Natural killer cell (primary cell): ENCODE measurements at places on chromosomes 4 and X. TPM values are rescaled to one million over a fixed set of nuclear protein-coding genes. Genes with fewer than 3 reads are reported as not detected.

- H3K27me3 ChIP-seq, result no peaks in the 10 kb centered on the region
- no peaks in the 10 kb centered on the region for H3K36me3 ChIP-seq
- no peak for DNase-seq
- no peaks in the 10 kb centered on the region for H3K4me1 ChIP-seq
Observed at GRCh38 chrX:10847333-10847732, 226.9 kb upstream of the MID1 start.

GRCh38 chr4:155367608-155368007, 9.2 kb downstream of the MAP9 start:
- peaks cover 7% of the 10 kb centered on the region for H3K36me3 ChIP-seq
- no peak for DNase-seq
- H3K4me3 ChIP-seq, result no peak overlapping the region
- H3K27me3 ChIP-seq, result no peaks in the 10 kb centered on the region
- no peak overlapping the region for H3K27ac ChIP-seq

GRCh38 chr4:156583265-156583664, 388.3 kb downstream of the PDGFC start:
- H3K27ac ChIP-seq, result no peak overlapping the region
- H3K4me1 ChIP-seq, result no peaks in the 10 kb centered on the region
- no peaks in the 10 kb centered on the region for H3K36me3 ChIP-seq

GRCh38 chr4:29900336-29900735, 819.8 kb upstream of the PCDH7 start:
- no peak overlapping the region for H3K4me3 ChIP-seq
- H3K27me3 ChIP-seq, result no peaks in the 10 kb centered on the region
- H3K4me1 ChIP-seq, result no peaks in the 10 kb centered on the region
- no peak for DNase-seq
- H3K36me3 ChIP-seq, result no peaks in the 10 kb centered on the region

- H3K4me3 ChIP-seq, result no peak overlapping the region
- no peak for DNase-seq
- no peak overlapping the region for H3K27ac ChIP-seq
- H3K27me3 ChIP-seq, result no peaks in the 10 kb centered on the region
- no peaks in the 10 kb centered on the region for H3K36me3 ChIP-seq
Observed at GRCh38 chr4:161160718-161161117, 1003.1 kb downstream of the FSTL5 start.

DNA sequence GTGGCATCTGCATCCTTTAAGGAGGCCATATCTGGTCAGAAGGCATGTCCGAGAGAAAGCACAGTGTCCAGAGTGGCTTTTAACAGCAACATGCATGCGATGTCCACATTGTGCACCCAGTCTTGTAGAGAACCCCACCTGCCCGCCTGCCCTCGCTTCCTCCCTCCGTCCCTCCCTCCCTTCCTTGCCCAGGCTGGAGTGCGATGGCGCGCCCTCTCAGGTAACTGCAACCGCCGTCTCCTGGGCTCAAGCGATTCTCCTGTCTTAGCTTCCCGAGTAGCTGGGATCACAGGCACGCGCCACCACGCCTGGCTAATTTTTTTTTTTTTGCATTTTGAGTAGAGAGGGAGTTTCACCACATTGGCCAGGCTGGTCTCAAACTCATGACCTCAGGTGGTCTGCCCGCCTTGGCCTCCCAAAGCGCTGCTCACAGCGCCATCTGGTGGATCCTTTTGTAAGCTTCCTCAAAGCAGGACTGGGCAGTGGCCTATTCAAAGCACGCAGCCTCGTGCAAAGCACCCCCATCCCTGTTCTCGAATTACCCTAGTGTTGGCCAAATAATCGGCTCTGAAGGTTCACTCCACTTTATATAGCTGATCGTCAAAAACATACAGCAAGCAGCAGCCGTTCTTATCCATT, 15.0 kb downstream of the BRCC3 start:
- DNase-seq, result peak; percentile 70
- H3K27ac ChIP-seq, result no peak overlapping the region
- peaks cover 12% of the 10 kb centered on the region for H3K36me3 ChIP-seq
- H3K4me3 ChIP-seq, result no peak overlapping the region
- H3K27me3 ChIP-seq, result no peaks in the 10 kb centered on the region

- H3K27ac ChIP-seq, result no peak overlapping the region
- H3K36me3 ChIP-seq, result no peaks in the 10 kb centered on the region
- no peak for DNase-seq
Observed at GRCh38 chrX:43064096-43064495, 286.1 kb upstream of the PPP1R2C start.

DNA sequence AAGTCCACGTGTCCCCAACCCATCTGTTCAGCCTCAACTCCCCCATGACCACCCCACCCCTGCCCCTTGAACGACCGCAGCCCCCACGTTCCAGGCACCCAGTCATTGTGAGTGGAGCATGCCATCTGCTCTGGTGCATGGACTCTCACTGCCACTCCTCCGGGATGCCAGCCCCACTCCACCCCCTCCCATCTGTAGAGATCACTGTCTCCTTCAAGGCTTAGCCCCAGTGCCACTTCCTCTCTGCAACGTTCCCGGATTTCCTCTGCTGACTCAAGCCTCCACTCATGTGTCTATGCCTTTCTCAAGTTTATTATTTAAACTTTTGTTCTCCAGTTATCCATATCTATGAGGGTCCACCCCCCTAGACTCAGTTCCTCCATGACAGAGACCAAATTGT, 54.0 kb downstream of the MAML3 start:
- peaks cover 27% of the 10 kb centered on the region for H3K4me1 ChIP-seq
- H3K27ac ChIP-seq, result no peak overlapping the region
- H3K27me3 ChIP-seq, result no peaks in the 10 kb centered on the region
- no peaks in the 10 kb centered on the region for H3K36me3 ChIP-seq
- no peak overlapping the region for H3K4me3 ChIP-seq

DNA sequence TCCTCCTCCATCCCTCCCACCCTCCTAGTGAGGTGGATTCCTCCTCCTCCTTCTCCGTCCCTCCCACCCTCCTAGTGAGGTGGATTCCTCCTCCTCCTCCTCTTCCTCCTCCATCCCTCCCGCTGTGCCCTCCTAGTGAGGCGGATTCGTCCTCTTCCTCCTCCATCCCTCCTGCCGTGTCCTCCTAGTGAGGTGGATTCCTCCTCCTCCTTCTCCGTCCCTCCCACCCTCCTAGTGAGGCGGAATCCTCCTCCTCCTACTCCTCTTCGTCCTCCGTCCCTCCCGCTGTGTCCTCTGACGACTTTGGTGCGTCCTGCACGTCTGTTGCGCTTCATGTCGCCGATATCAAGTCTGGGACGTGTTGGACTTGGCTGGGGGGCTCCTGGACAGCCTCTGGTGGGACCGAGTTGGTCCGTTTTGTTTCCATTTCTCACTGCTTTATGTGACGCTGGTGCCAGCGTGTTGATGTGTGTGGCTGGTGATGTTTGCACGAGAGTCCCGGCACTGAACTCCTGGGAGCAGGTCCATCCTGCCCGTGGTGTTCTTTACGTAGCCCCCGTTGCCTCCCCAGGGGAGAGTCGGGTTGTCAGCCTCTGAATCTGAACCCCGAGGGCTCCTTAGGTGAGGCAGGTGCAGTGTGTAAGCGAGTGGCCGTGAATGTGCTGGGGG, 5.4 kb downstream of the AKAP17A start:
- peaks cover 33% of the 10 kb centered on the region for H3K4me1 ChIP-seq
- H3K4me3 ChIP-seq, result no peak overlapping the region
- no peak for DNase-seq
- peaks cover 73% of the 10 kb centered on the region for H3K36me3 ChIP-seq
- H3K27ac ChIP-seq, result no peak overlapping the region

DNA sequence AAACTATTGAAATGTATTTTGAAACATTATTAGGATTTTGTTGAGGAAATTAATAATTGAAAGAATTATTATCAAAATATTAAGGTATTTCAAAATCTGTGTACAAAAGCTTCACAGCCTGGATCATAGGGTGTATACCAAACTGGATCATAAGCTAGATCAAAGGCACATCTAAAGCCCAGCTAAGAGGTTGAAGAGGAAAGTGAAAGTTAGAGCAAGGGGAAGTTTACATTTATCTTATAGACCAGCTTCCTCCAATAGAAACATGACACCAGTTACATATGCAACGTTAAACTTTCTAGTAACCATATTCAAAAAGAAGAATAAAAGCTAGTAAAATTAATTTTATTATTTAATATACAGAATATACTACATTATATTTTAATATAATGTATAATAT, 227.2 kb upstream of the BMP3 start:
- DNase-seq, result no peak
- no peaks in the 10 kb centered on the region for H3K36me3 ChIP-seq
- no peaks in the 10 kb centered on the region for H3K4me1 ChIP-seq
- no peak overlapping the region for H3K4me3 ChIP-seq

GRCh38 chrX:132533409-132533808, 44.6 kb upstream of the MBNL3 start:
- no peaks in the 10 kb centered on the region for H3K27me3 ChIP-seq
- no peaks in the 10 kb centered on the region for H3K4me1 ChIP-seq
- no peak overlapping the region for H3K27ac ChIP-seq
- no peaks in the 10 kb centered on the region for H3K36me3 ChIP-seq
- no peak overlapping the region for H3K4me3 ChIP-seq
- no peak for DNase-seq

- H3K4me3 ChIP-seq, result no peak within 1 kb of the TSS
- no peak within 1 kb of the TSS for H3K27ac ChIP-seq
- no peaks in the 10 kb centered on the region for H3K36me3 ChIP-seq
- H3K4me1 ChIP-seq, result no peaks in the 10 kb centered on the region
- DNase-seq, result no peak
Observed at GRCh38 chrX:135170877-135171519, at the start of gene CT55. TSS of gene CT55 (minus strand) at chrX:135171398. CDS start at chrX:135171171, 227 bp downstream.

- H3K4me3 ChIP-seq, result no peak overlapping the region
- DNase-seq, result no peak
- H3K36me3 ChIP-seq, result no peaks in the 10 kb centered on the region
- no peaks in the 10 kb centered on the region for H3K27me3 ChIP-seq
Observed at GRCh38 chr4:87326460-87326859, 3.8 kb upstream of the HSD17B13 start.

GRCh38 chr4:80279751-80280150, 13.3 kb downstream of the FGF5 start:
- no peak overlapping the region for H3K4me3 ChIP-seq
- H3K36me3 ChIP-seq, result no peaks in the 10 kb centered on the region
- DNase-seq, result no peak

- DNase-seq, result no peak
- no peak overlapping the region for H3K4me3 ChIP-seq
- no peak overlapping the region for H3K27ac ChIP-seq
- H3K4me1 ChIP-seq, result no peaks in the 10 kb centered on the region
- no peaks in the 10 kb centered on the region for H3K36me3 ChIP-seq
Observed at GRCh38 chr4:20422398-20422797, 170.7 kb downstream of the SLIT2 start.

GRCh38 chr4:176189891-176190795, 5.2 kb downstream of the SPATA4 start:
- peaks cover 4% of the 10 kb centered on the region for H3K27me3 ChIP-seq
- H3K27ac ChIP-seq, result no peak overlapping the region
- peaks cover 4% of the 10 kb centered on the region for H3K4me1 ChIP-seq
- no peaks in the 10 kb centered on the region for H3K36me3 ChIP-seq

- H3K36me3 ChIP-seq, result no peaks in the 10 kb centered on the region
- no peaks in the 10 kb centered on the region for H3K4me1 ChIP-seq
- no peak overlapping the region for H3K4me3 ChIP-seq
Observed at GRCh38 chr4:92305148-92305877, 1.5 kb downstream of the GRID2 start.

GRCh38 chr4:142549726-142550463, 296.2 kb downstream of the INPP4B start:
- no peaks in the 10 kb centered on the region for H3K27me3 ChIP-seq
- no peak for DNase-seq
- no peak overlapping the region for H3K4me3 ChIP-seq
- H3K36me3 ChIP-seq, result no peaks in the 10 kb centered on the region

DNA sequence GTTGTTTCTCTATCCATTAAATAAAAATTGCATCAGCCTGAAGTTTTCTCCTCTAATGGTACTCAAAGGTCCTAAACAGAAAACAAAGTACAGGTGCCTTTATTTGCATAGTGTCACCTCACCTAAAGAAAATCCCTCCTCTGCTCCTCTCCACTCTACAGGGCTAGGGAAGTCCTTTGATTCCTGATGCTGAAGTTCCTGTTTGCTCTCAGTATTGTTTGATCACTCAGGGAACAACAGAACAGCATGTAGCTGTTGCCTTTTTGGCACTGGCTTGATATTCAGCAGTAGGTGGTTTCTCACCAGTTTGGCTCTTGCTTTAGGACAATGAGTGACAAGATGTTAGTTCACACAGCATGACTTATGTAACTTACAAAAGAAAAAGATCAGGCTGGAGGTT, 156.2 kb upstream of the SLC7A11 start:
- DNase-seq, result no peak
- no peak overlapping the region for H3K4me3 ChIP-seq
- H3K36me3 ChIP-seq, result no peaks in the 10 kb centered on the region
- no peaks in the 10 kb centered on the region for H3K4me1 ChIP-seq

- no peak overlapping the region for H3K27ac ChIP-seq
- H3K36me3 ChIP-seq, result no peaks in the 10 kb centered on the region
- no peak for DNase-seq
Observed at GRCh38 chr4:144699565-144699964, 53.6 kb downstream of the HHIP start.

DNA sequence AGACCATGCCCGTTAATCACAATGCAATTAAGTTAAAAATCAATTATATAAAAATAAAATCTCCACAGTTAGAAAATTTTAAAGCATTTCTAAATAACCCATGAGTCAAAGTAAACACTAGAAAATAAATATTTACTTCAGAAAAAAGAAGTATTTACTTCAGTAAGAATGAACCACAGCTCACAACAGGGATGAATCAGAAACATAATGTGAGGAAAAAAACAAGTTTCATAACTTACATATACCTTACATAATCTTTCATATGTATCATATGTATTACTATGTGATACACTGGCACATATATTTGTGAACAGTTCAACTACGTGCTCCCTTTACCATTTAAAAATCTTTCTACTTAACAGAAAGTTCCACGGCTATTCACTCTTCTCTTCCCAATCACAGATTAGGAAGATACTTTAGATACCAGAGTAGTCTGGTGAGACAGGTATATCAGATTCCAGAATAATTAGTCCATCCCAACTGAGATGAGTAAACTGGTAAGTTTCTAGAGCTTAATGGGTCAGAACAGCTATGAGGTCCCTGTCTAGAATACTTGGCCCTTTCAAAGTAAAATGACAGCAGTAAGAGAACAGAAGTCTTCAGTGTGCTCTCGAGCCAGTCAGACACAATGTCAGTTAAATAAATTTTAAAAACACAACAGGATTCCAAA, 70.3 kb downstream of the SH3RF1 start:
- no peak for DNase-seq
- no peak overlapping the region for H3K4me3 ChIP-seq
- H3K27ac ChIP-seq, result no peak overlapping the region
- no peaks in the 10 kb centered on the region for H3K36me3 ChIP-seq
- no peaks in the 10 kb centered on the region for H3K4me1 ChIP-seq

CBR4 gene
- 20.3 TPM for total RNA-seq

SLIT2 gene
- total RNA-seq, result not detected

RNF212 gene
- 1.7 TPM for total RNA-seq

AP1S2 gene
- 30.8 TPM for total RNA-seq

BLTP1 gene
- total RNA-seq, result 130 TPM

UGT2A1 gene
- total RNA-seq, result not detected

CSAG3 gene
- total RNA-seq, result not detected

ITIH6 gene
- not detected for total RNA-seq

CWH43 gene
- total RNA-seq, result not detected

PRMT9 gene
- 13.7 TPM for total RNA-seq

TRIM75 gene
- total RNA-seq, result not detected

F8 gene
- 2.8 TPM for total RNA-seq
